ENCODE measurements at places on chromosomes 11 and 22.

DNA sequence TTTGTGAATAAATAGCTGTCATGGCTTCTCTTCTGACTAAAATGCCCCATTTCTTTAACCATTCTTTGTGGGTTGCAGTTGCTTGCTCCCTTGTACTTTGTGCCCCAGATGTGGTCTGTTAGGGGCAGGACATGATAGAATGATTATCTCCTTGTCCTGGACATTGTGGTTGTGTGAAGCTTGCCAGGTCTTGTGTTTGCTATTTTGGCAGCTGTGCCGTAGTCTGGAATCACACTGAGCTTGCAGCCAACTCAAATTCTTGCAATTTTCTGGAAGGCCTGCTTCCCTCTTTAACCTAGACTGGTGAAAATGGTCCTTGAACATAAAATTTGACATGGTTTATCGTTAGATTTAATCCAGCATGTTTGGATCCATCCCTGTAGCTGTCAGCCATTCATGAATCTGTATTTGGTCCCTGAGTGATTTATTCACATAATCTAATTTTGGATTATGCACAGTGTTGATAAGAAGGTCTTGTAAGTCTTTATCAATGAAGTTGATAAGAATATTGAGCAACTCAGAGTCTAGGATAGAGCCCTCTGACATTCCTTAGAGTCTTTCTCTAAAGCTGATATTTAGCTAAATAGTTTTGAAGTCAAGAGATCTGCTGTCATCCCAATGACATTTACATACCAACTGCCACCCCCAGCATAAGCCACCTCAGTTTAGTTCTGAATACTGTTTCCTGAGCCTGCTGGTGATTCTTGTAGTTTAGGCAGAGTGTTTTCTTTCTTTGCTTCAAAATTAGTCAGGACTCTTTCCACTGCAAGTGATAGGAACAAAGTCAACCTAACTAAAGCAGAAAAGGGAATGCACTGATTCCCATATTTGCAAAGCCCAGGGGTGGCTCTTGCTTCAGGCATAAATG is 9.8 kb downstream of the SPON1 start:
- DNase-seq: no peak

DNA sequence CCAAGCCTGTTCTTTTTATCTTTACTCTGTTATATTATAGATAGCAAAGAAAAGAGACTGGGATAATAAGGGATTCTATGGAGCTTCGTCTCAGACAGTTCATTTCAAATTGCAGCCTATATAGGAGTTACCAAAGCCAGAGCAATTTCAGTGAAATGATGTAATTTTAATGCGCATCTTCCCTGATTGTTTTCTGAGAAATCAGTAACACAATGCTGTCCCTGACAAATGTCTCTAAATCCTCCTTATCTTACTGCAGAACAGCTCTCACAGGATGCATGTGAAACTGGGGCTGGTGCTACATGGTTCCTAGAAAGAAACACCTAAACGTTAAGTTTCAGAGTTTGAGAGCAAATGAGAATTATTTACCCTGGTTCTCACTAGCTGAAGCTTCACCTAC is 467.9 kb upstream of the ANO3 start:
- DNase-seq: no peak

DNA sequence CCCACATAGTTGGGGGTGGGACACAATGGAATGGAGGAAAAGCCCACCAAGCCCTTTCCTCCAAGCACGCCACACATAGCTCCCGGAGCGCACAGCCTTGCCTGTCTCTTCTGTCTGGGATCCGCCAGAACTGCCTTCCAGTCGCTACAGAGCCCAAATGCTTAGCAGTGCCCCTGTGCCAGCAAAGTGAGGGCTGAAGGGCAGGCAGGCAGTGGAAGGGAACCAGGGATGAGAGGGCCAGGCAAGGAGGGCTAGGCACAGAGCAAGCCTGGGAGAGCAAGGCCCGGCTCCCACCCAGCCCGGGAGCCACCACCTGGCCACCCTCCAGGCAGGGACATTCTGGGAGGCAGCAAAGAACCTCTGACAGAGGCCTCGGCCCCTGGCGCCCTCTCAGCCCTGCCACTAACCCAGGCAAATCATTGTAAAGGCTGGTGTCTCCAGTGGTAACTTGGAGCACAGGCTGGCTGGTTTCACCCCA is 32.5 kb downstream of the PPP2R1B start:
- DNase-seq: peak; percentile 26

- DNase-seq: no peak
These were observed 39.0 kb downstream of the QSER1 start for GRCh38 chr11:32931606-32932005.

DNA sequence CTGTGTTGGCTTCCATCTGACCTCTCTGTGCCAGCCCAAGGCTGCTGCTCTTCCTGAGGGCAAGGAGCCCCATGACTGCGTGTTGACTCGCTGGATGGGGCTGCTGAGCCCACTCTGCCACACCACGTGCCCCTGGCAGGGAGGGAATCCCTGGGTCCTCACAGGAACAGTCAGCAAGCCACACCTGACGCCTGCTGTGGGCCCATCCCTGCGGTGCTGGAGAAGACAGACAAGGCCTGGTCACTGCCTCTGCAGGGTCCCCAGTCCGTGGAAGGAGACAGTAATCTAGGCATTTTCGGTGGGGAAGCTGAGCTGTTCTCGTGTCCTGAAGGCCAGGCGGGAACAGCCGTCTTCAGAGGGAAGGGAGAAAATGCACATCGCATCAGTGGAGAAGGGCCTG is 10.6 kb upstream of the PPP6R3 start:
- DNase-seq: no peak

DNA sequence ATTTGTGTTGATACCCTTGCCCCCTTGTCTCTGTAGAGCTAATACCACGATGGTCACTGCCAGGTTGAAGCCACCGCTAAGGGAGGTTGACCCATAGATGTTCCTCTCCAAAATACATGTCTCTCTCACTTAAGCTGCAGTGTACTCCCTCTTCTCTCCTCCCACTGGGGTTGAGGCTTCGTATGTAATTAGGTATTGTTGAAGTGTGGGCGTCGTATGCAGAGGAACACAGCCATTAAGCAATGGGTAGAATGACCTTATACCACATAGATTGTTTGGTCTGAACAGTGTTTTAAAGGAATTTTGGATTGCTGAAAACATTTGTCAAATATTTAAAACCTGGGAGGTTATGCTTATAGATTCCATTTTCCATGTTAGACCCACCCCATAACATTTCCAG is 71.9 kb downstream of the TRAF6 start:
- no peak for DNase-seq

GRCh38 chr11:8839306-8839956 is 71.6 kb upstream of the AKIP1 start:
- DNase-seq: no peak

GRCh38 chr11:130448416-130449309 is at the start of gene ADAMTS15:
ADAMTS15 (plus strand) TSS chr11:130448645; CDS start chr11:130448974, 329 bp downstream.
- DNase-seq: peak; percentile 91

- DNase-seq: peak; percentile 68
These were observed 15.5 kb downstream of the OTUB1 start for GRCh38 chr11:64001484-64002420.

DNA sequence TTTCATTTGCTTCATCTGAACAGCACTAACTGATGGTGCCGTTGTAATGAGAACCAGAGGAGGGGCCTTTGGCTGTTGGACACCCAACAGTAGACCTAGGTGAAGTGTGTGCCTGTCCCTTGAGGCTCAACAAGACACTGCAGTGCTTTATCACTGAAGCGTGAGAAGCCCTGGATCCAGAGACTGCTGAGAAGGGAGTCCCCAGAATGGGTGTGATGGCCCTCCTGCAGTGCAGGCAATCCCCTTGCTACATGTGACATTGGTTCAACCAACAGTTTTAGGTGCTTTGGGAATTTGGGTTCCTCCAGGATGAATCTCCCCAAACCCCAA is 125.6 kb downstream of the BRD1 start:
- DNase-seq: no peak

GRCh38 chr11:78331711-78332110 is 85.9 kb downstream of the GAB2 start:
- no peak for DNase-seq

- no peak for DNase-seq
These were observed 20.2 kb upstream of the VSTM5 start for GRCh38 chr11:93870616-93871015.

DNA sequence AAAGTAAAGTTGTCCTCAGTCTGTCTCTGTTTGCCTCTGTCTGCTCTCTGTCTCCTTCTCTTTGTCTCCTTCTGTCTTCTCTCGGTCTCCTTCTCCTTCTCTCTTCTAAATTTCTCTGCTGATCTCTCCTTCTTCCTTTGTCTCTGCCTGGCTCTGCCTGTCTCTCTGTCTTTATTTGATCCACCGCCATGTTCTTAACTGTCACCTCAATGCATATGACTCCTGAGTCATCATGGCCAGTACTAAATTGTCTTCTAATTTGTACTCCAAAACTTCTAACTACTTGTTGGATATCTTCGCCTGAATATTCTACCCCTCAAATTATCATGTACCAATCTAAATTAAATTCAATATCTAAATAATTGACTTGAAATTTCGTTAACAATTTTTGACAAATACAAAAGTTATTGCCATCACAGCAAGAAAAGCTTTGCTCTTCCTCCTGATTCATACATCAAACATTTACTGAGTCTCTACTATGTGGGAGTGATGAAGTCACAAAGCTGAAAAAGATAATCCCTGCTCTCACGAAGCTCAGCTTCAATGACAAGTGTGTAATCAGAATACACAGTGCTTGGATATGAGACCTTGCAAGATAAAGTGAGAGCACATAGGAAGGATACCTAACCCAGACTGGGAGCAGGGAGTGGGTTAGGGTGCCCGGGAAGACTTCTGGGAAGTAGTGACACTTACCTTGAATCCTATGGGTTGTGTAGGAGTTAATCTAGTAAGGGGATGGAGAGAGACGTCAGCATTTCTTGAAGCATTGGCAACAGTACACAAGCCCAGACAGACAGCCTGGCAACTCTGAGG is 193.0 kb downstream of the MAML2 start:
- DNase-seq: no peak

DNA sequence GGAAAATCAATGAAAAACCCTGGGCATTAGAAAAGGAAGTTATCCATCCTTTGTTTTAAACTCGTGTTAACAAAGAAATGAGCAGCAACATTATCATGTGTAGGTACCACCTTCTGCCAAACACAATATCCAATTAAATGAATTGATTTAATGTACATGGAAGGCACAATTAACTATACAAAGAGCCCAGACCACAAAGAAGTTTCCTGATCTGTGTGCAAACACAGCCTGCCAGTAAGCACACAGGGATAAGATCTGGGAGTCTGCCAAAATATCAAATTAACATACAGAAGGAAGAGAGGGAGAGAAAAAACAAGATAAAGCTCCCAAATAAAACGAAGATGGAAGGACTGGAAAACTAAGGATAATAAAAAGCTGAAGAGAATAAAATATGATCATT is 54.1 kb upstream of the SLC25A1 start:
- DNase-seq: no peak

GRCh38 chr22:49334449-49334789 is 493.3 kb downstream of the BRD1 start:
- DNase-seq: no peak

GRCh38 chr11:62889484-62890437 is 9.1 kb downstream of the SLC3A2 start:
- peak; percentile 32 for DNase-seq

- DNase-seq: no peak
These were observed 22.6 kb upstream of the OLFML1 start for GRCh38 chr11:7462706-7463105.

- DNase-seq: no peak
These were observed 56.9 kb upstream of the EIF3D start for GRCh38 chr22:36585841-36586240.

DNA sequence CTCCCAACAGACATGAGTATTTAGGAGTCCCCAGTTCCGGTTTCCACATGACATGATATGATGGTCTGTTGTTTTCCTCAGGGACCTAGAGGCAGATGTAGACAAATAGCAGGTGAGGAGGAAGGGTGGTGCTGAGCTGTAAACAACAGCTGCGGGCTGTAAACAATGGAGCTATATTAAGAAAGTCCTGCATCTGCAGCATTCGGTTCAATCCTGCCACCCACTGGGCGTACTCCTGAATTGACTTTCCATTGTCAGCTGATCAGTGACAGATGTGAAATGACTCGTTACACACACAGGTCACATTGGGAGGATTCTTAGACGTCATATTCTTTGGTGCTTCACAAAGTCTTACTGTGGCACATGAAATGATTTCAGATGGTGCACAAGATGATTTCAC is 26.8 kb upstream of the RAG1 start:
- DNase-seq: no peak

DNA sequence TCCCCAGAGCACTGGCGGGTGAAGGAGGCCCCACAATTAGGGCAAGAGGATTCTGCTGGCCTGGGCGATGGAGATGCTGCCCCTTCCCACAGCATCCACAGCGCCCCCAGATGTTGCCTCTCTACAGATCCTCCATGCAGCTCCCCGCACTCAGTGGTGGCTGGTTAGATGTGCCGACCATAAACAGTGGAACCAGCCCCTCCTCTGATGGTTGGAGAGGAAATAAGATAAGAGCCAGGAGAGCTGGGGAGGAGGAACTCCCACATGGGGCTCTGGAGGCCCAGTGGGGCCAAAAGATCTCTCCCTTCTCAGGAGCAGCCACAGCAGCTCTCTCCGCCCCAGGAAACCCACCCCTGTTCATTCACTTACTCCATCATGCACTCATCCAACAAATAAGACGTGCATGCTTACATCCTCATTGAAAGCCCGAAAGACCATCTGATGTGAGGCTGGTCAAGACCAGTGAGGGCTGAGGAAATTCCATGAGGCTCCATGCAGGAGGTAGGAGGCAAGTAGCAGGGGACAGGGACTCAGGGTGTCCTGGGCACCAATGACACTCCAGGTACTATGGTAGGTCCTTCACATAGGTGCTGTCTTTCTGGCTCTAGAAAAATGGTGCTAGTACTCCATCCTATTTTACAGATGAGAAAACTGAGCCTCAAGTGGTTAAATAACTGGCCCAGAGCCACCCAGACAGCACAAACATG is 1.5 kb downstream of the PTGDR2 start:
- DNase-seq: no peak

DNA sequence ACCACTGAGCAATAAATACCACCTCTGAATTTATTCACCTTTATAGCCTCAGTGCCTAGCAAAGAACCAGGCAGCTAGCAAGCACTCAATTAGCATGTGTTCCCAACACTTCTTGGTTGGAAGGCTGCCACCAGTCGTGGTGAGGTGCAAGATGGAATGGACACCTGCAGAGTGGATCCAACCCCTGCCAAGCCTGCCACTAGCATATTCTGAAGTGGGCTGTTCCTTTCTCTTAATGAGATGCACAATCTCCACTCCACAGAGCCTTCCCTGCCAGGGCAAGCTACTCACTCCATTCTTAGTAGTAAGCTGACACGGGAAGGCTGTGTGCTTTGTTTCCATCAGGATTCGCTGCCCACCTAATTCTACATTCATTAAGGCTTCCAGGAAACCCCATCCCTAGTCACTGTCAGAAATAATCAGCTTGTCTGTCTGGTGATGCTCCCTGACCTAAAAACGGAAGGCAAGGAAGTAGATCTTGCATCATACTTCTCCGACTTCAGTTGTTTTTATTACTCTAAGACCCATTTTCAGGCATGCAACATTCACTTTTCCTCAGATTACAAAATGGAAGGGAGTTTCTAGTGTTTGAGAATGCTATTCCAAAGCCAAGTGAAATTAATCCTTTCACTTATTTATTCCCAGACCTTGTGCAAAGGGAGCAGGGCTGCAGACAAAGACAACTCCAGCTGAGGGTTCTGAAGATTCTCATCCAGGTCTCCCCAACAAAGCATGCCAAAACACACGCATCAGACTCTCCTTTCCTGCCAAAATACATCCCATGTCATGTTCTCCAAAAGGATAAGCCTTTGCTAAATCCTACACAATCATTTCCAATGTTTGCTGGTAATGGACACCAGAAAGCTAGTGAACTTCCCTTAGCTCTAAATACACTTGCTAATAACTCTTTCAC is 128.0 kb downstream of the TENM4 start:
- DNase-seq: no peak
